ENCODE measurements at places on chromosomes 13 and 19.

DNA sequence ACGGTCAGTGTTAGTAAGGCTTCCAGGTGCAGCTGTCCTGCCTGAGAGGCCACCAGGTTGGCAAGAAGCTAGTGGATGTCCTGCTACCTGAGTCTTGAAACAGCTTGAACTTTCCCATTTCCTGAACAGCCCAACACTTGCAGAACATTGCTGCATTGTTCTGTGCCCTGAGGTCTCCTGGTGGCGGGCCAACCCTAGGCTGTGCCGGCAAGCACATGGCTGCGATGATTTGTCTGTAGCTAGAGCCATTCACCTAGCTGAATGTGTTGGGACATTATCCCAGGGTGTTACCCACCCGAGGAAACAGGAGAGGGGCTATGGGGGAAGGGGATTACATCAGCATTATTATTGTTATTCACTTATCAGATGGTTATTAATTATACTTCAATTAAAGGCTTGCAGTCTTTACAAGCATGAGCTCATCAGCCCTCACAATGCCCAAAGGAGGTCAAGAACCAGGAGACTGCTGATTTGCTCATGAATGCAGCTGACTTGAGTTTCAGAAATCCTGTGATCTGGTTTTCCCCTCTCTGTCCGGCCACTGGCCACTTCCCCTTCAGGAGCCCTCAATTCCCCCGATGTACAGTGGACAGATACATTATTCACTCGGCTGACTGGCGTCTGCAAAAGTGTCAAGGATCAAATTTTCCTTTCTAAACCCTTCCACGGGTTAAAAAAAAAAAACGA lies 187.6 kb upstream of the TSC22D1 start:
- DNase-seq: no peak

DNA sequence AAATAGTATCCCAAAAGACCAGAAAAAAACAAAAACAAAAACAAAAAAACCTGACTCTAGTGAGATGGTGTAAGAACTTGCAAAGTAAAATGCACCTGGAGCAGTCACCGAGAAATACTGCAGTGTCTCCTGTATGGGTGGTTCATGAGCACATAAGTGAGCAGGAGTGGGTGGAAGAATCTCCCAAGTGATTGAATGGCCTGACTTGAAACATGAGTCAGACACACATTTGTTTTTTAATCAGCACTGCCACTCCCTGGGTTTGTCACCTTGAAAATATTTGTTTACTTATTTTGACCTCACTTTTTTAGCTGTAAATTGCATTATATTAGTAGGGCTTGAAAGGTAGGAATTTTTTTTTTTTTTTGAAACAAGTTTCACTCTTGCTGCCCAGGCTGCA lies 2.0 kb downstream of the ZNF431 start:
- no peak for DNase-seq

GRCh38 chr19:54014920-54015560 lies 23.6 kb downstream of the CACNG6 start:
- no peak for DNase-seq

DNA sequence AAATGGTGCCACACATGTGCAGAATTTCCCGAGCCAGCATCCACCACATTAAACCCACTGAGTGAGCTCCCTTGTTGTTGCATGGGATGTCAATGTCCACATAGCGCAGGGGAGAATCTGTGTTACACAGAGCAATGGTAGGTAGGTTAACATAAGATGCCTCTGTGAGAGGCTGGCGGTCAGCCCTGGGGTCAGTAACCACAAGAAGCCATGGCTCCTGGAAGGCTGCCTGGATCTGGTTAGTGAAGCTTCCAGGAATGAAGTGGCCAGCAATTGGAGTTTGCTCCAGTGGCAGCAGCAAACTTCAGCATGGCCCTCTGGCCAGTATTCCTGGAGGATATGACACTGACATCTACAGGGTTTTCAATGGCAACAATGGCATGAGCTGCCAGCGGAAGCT lies 37.0 kb upstream of the PCDH9 start:
- no peak for DNase-seq

DNA sequence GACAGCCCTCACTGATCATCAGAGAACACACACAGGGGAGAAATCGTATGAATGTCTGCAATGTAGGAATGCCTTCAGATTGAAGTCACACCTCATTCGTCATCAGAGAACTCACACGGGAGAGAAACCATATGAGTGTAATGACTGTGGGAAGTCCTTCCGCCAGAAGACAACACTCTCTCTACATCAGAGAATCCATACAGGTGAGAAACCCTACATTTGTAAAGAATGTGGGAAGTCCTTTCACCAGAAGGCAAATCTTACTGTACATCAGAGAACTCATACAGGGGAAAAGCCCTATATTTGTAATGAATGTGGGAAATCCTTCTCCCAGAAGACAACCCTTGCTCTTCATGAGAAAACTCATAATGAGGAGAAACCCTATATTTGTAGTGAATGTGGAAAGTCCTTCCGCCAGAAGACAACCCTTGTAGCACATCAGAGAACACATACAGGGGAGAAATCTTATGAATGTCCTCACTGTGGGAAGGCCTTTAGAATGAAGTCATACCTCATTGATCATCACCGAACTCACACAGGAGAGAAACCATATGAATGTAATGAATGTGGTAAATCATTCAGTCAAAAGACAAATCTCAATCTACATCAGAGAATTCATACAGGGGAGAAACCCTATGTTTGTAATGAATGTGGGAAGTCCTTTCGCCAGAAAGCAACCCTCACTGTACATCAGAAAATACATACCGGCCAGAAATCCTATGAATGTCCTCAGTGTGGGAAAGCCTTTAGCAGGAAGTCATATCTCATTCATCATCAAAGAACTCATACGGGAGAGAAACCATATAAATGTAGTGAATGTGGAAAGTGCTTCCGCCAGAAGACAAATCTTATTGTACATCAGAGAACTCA lies 32.5 kb downstream of the ZNF567 start:
- DNase-seq: no peak

- peak; percentile 81 for DNase-seq
These were observed 15.0 kb upstream of the PGLS start for GRCh38 chr19:17496337-17496997.

DNA sequence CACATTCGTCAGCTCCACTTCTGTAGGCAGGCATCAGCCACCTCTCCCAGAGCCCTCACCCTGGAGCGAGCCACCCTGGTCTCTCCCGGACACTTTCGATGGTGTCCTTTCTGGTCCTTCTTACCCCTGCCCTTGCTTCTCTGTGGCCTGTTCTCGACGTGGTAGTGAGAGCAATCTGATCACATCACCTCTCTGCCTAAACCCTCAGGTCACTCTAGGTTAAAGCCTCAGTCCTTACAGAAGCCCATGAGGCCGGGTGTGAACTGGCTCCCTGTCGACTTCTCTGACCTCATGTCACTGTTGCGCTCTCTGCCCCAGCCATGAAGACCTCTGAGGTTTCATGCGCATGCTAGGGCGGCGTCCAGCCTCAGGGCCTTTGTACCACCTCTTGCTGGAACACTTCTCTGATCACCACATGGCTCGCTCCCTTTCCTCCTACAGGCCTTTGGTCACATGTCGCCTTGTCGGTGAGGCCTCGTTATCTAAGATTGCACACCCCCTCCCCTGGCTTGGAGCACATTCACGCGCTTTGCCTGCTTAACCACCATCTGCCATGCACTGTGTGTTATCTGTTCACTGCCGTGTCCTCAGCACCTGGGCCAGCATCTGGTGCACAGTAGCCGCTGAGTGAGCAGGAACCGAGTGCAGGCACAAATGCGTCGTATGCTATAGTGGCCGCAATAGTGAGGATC lies 101.5 kb downstream of the DPF1 start:
- no peak for DNase-seq

DNA sequence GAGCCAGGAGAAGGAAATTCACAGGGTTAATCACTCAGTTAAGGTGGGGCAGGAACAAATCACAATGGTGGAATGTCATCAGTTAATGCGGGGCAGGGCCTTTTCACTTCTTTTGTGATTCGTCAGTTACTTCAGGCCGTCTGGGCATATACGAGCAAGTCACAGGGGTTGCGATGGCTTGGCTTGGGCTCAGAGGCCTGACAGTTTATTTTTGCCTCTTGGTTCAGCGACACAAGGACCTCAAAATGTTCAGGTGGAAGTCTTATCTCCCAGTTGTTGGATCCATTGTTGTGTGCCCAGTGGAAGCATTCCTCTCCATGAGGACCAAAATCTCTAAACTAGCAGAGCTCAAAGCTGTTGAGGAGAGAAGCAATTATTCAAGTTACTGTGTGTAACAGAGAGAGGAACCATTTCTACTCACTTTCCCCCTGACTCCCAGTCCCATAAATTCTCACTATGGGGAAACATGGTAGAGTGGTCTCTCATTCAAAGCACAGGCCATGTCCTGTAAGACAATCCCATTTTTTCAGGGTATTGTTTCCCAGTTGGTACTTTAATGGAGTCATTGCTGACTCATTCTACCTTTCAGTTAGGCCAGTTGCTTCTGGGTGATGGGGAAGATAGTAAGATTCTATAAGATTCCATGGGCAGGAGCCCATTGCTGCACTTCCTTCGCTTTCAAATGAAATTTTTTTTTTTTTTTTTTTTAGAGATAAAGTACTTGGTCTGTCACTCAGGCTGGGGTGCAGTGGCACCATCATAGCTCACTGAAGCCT lies 8.8 kb upstream of the COX7A1 start:
- no peak for DNase-seq

GRCh38 chr13:62280590-62280989 lies 864.9 kb upstream of the PCDH20 start:
- no peak for DNase-seq

DNA sequence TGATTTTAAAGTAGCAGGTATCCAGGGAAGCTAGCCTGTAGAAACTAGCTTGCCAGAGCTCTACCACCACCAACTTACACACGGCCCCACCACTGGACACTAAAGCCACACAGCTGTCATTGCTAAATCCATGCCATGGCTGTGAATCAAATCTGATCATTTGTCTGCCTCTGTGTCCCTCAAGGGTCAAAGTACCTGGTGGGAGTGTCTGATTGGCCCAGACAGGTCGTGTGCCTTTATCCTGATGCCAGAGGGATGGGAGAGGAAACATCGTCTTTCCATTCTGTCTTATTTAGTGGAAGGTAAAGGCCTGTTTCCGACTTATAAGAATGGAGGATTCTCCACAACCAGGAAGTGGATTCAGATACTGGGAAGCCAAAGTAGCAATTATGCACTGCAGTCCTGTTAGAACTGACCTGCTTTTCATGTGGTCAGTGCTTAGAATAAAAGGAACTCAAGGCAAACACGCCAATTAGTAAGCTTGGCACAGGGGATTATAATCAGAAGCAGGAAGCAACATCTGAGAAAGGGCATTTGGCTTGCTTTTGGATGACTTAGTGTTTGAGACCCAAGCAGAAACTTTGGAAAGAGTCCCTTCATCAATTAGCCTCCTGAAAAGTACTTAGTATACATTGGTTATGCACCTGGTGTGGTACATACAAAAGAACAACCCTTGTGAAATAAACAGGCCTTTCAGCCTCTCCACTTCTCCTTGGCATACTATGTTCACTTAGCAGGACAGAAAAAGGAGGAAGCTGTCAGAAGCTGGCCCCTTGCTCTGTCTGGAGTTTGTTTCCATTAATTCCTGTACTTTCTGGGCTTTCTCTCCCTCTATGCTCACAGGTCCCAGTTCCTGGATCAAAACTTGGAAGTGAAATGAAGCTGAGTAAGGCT lies 192.4 kb downstream of the NUFIP1 start:
- DNase-seq: no peak

GRCh38 chr19:40165362-40165937 lies 25.8 kb upstream of the MAP3K10 start:
- DNase-seq: no peak

- DNase-seq: no peak
These were observed 270.2 kb downstream of the IRS2 start for GRCh38 chr13:109516186-109516585.

GRCh38 chr13:103523858-103524257 lies 457.6 kb upstream of the SLC10A2 start:
- DNase-seq: no peak
